ENCODE measurements at places on chromosomes 4 and X. TPM values are rescaled to one million over a fixed set of nuclear protein-coding genes. Genes with fewer than 3 reads are reported as not detected.
A peak's percentile ranks its signal among the peaks of the same experiment; 100 is the strongest.

ENPEP gene
- not detected for total RNA-seq

RTL5 gene
- 0.87 TPM for total RNA-seq

DNA sequence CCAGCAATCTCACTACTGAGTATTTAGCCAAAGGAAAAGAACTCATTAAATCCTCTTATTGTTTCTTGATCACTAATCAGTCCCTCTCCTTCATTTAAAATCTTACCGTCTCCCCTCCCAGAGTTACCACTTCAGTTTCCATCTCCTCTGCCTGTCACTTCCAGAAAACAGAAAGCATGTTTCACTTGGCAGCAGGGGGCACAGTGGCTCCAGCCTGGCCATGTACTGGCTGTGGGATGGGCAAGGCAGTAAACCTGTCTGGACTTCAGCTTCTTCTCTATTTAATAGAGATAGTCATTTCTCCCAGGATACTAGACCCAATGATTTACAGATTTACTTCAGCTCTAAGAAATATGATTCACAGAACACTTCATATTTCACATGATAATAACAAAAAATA is 63.2 kb downstream of the CD40LG start:
- no peak overlapping the region for H3K4me3 ChIP-seq
- H3K27me3 ChIP-seq, result no peaks in the 10 kb centered on the region
- H3K27ac ChIP-seq, result no peak overlapping the region
- H3K4me1 ChIP-seq, result no peaks in the 10 kb centered on the region
- peak; percentile 55 for DNase-seq
- no peaks in the 10 kb centered on the region for H3K36me3 ChIP-seq

DNA sequence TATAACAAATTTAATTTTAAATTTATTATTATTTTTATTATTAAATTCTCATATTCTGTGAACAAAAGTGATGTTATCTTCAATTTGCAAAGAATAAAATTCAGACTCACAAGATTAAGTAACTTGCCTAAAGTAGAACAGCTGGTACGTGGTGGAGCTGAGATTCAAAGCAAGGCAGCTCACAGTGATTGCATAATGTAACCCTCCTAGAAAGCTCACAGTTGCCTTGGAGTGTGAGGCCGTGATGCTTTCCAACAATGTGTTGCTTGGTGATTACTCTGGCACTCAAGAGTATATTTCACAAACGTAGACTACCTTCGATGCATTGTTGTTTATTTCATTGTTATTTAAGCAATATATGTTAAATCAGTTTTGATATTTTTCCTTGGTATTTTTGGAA is 1039.2 kb upstream of the PABPC4L start:
- H3K36me3 ChIP-seq, result no peaks in the 10 kb centered on the region
- H3K4me1 ChIP-seq, result no peaks in the 10 kb centered on the region
- no peak overlapping the region for H3K27ac ChIP-seq
- no peaks in the 10 kb centered on the region for H3K27me3 ChIP-seq

DNA sequence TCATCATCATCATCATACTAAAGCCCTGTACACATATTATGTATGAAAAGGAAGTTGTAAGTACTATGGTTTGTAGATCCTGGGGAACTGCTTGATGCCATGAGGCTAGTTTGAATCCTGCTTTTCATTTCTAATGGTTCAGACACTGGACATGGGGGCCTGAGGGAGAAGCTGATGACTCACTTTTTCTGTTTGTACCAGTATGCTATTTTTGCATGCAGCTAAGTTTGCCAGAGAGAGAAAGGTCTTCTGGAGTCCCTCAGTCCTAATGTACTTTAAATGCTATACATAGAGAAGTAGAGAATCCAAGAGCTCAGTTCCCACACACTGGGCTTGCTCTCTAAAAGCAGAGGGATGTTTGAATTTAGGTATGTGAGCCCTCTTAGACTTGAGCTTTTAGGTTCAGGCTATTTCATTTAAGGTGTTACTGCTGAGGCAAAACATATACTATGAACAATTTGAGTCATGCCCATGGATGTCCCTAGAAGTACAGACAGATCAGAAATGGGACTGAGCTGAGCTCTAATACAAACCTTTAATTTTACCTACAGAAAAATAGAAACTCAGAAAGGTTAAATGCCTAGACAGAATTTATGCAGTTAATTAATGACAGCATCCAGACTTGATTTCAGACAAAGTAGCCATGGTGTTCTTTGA is 17.6 kb upstream of the HS3ST1 start:
- H3K36me3 ChIP-seq, result no peaks in the 10 kb centered on the region
- no peak overlapping the region for H3K27ac ChIP-seq

DNA sequence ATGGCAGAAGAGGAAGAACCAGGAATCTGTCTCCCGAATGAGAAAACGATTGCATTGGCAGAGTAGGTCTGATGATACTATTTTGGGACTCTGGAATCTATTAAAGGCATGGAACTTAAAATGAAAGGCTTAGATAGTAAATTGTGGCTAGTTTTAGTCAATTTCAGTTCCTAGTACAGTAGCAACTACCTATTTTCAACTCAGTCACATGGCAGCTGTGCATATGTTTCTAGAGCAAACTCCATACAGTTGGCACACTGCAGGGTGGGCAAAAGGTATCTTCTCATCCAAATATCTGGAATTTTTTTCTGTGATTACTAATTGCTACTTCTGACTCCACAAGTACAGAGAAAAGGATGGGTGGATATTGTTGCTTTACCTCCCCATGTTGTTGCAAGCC is 663.6 kb downstream of the PCDH7 start:
- no peaks in the 10 kb centered on the region for H3K27me3 ChIP-seq
- H3K4me1 ChIP-seq, result no peaks in the 10 kb centered on the region
- no peak for DNase-seq
- no peak overlapping the region for H3K27ac ChIP-seq
- no peak overlapping the region for H3K4me3 ChIP-seq

Measured in stomach (tissue), 19 donors.